ENCODE measurements at places on chromosomes 2 and 18. TPM values are rescaled to one million over a fixed set of nuclear protein-coding genes. Genes with fewer than 3 reads are reported as not detected.

DNA sequence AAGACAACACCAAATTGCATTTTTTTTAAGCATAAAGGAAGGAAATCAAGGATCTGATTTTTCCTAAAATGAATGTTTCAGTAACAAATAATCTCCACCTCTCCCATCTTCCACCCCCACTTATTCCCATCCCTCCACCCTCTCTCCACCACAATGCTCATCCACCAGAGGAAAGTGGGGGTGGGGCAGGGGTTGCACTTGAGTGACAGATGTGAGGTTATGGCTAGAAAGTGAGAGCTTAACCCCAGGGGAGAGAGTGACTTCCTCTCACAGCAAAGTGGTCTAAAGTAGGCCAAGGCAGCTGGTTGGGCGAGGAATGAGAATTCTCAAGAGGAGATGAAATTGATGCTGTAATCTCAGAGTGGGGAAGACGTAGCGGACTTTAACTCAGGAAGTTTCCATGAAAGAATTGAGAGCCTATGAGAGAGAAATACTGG is 104.7 kb downstream of the HNRNPLL start:
- no peak overlapping the region for H3K4me3 ChIP-seq
- H3K36me3 ChIP-seq: no peaks in the 10 kb centered on the region
- no peaks in the 10 kb centered on the region for H3K4me1 ChIP-seq
- peaks cover 5% of the 10 kb centered on the region for H3K27me3 ChIP-seq
- no peak overlapping the region for H3K27ac ChIP-seq
- DNase-seq: no peak

- no peaks in the 10 kb centered on the region for H3K4me1 ChIP-seq
- no peak overlapping the region for H3K4me3 ChIP-seq
- no peaks in the 10 kb centered on the region for H3K27me3 ChIP-seq
Observed at GRCh38 chr2:55073000-55073983, 23.0 kb upstream of the RTN4 start.

- H3K4me3 ChIP-seq: no peak overlapping the region
- no peaks in the 10 kb centered on the region for H3K36me3 ChIP-seq
- no peak overlapping the region for H3K27ac ChIP-seq
- no peaks in the 10 kb centered on the region for H3K27me3 ChIP-seq
- no peak for DNase-seq
- peaks cover 11% of the 10 kb centered on the region for H3K4me1 ChIP-seq
Observed at GRCh38 chr2:70732766-70733645, 35.0 kb downstream of the ADD2 start.

SAG gene
- not detected for total RNA-seq

RGPD4 gene
- total RNA-seq: 0.07 TPM

DNA sequence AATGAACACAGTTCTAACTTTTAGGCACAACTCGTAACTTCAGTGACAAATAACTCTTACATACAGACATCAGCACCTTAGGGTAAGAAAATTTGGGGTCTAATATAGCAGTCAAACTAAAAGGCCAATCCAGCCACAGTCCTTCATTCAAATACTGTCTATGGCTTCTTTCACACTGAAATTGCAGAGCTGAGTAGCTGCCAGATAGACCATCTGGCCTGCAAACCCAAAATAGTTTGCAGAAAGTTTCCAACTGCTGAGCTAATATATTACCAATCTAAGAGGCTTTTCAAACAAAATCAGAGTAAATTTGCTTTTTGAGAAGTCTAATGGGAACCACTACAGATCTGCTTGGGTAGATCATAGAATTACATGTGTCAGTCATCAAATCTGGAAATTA is 183.4 kb downstream of the GALR1 start:
- H3K4me3 ChIP-seq: no peak overlapping the region
- no peaks in the 10 kb centered on the region for H3K4me1 ChIP-seq
- H3K27me3 ChIP-seq: peaks cover 29% of the 10 kb centered on the region
- DNase-seq: no peak
- no peak overlapping the region for H3K27ac ChIP-seq

Measured in activated naive CD4-positive, alpha-beta T cell treated with anti-CD3 and anti-CD28 coated beads for 36 hours (primary cell).